ENCODE measurements at places on chromosomes 12 and 14. TPM values are rescaled to one million over a fixed set of nuclear protein-coding genes. Genes with fewer than 3 reads are reported as not detected.

GRCh38 chr12:25319233-25319984, 68.7 kb upstream of the KRAS start:
- no peak for DNase-seq

Gene SIX4
- total RNA-seq = 16.7 TPM

Gene ANKRD33
- total RNA-seq = not detected

Gene C14orf180
- 32.3 TPM for total RNA-seq

DNA sequence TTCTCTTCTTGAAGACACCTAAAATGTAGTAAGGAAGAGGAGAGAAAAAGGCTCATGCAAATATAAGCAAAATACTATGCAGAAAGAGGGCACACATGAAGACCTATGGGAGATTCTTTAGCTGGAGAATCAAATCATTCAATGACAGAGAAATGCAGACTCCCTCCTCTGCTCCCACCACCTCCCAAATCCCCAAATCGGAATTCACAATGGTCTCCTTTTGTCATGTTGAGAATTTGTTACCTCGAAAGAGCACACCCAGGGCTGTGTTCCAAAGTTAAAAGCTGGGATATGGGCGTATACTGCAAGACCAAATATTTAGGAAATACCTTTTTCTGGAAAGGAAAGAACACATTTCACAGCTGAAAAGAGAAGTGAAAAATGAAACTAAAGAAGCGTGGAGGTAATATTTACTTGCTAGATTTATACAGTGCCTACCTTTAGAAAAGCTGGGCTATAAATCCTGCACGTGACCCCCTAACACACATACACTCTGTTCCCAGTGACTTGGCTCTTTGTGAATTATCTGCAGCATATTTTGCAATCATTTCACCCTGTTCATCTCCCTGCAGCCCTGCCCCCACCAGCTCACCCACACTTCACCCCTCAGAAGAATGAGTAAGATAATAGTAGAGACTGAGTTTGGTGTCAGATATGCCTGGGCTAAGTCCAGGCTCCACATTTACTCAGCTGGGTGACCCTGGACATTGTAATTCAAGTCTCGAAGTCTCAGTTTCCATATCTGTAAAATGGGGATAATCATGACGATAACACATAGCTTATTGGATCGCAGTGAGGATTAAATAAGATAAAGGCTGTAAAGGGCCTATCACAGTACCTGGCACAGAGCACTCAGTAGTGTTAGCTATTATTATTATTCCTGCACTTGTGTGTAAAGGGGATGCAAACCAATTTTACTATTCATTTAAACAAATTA, 2.9 kb upstream of the CACNA1C start:
- no peak for DNase-seq

DNA sequence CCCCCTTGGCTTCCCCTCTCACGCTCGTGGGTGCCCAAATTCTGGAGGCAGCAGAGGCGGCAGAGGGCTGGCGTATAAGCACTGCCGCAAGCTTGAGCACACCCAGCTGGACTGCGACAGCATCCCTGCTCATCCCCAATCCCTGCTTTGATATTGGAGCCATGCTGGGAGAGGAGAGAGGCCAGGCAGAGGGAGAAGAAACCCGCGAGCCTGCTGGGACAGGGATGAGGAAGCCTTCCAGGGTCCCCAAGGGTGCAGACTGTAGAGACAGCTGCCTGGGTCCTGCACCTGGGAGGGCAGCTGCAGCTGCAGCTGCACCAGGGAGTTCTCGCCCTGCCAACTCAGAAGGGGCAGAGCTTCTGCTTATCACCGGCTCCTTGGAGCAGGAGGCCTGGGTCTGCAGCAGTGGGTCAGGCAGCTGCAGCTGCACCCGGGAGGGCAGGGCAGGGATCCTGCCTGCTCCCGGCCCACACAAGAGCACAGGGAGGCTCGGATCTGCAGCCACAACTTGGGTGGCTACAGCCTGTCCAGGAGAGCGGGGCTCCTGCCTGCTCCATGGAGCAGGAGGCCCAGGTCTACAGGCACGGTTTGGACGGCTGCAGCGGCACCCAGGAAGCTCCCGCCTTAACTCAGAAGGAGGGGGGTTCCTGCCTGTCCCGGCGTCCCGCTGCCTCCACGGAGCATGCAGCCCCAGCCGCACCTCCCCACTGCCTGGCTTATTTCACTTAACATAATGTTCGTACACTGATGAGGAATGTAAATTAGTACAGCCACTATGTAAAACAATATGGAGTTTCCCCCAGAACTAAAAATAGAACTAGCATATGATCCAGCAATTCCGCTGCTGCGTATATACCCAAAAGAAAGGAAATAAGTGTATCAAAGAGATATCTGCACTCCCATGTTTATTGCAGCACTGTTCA, 60.4 kb upstream of the SGPP1 start:
- DNase-seq = no peak

Gene CD4
- 29.0 TPM for total RNA-seq

All from breast epithelium (tissue), 4 donors.